ENCODE measurements at places on chromosomes 11 and 22.

DNA sequence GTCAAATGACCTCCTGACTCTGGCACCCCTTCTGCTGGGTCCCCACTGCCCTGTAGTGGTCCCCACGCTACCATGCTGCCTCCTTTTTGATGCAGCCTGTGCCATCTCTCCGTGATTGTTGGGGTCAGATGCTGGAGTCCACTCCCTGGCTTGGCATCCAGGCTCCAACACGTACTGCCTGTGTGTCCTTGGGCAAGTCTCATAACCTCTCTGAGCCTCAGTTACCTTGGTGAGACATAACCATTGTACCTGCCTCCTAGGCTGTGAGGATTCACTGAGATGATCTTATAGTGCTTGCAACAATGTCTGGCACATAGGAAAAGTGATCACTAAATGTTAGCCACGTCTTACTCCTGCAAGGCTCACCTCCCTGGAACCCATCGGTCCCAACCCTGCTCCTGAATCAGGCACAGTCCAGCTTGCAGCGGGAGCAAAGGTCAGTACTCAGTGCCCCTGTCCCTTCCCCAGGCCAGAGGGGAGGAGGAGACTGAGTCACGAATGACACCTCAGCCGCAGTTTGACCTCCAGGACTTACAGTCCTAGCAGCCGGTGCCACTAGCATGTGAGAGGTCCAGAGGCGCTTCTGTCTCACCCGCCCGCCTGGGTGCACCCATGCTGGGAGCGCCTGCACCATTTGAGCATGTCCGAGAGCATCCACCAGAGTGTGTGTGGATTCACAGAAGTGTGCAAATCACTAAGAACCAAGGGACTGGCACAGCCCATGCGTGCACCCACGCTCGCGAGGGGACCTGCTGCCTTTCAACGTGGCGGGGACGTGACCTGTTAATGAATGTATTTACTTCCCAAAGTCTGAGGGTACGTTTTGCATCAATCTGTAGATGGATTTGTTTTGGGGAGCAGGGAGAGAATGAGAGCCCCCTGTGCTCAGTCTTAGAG is 3.0 kb upstream of the APOA4 start:
- no peak for DNase-seq

GRCh38 chr11:3434976-3435375 is 56.0 kb upstream of the ZNF195 start:
- no peak for DNase-seq

- DNase-seq = peak; percentile 86
Measured at GRCh38 chr11:16603890-16604793, 134.3 kb upstream of the C11orf58 start.

- DNase-seq = no peak
Measured at GRCh38 chr11:30344085-30344484, 21.2 kb downstream of the ARL14EP start.

- DNase-seq = peak; percentile 91
Measured at GRCh38 chr11:47552566-47553405, at the start of gene CELF1. Gene CELF1 (minus strand): TSS chr11:47553132. CDS start chr11:47499523, 53,609 bp downstream.

DNA sequence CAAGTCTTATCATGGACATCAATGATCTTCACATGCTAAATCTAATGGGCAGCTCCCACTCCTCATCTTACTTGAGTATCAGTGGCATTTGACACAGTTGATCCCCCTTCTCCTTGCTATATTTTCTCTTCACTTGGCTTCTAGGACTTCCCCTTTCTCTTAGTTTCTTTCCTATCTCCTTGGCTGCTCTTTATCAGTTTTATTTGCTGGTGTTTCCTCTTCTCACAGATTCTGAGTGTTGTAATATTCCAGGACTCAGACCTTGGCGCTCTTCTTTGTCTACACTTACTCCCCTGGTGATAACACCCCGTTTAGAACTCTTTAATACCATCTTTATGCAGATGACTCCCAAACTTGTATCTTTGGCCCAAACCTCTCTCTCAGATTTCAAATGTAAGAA is 33.9 kb upstream of the RASSF10 start:
- DNase-seq = no peak

DNA sequence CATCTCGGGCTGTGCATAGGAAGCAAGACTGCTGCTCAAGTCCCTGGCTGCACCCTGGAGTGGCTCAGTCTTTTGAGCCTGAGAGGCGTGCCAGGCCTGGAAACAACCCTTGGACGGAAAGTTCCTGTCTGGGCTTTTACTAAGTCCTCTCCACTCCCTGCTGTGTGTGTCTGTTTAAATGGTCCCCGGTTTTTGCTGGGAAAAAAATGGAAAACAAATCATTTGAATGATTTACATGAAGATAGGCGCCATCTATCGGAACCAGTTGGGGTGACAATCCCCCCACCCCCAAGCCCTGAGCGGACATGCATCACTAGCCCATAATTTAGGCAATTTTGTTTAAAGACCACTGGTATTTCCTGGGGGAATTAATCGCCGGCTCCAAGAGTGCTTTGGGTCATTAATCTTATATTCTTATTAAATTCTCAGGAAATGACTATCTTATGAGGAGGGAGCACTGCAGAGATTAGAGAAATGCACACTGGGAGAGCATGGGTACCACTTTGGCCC is 2.7 kb upstream of the GAB2 start:
- peak; percentile 90 for DNase-seq

GRCh38 chr22:49884503-49885260 is 31.0 kb downstream of the ZBED4 start:
- no peak for DNase-seq

DNA sequence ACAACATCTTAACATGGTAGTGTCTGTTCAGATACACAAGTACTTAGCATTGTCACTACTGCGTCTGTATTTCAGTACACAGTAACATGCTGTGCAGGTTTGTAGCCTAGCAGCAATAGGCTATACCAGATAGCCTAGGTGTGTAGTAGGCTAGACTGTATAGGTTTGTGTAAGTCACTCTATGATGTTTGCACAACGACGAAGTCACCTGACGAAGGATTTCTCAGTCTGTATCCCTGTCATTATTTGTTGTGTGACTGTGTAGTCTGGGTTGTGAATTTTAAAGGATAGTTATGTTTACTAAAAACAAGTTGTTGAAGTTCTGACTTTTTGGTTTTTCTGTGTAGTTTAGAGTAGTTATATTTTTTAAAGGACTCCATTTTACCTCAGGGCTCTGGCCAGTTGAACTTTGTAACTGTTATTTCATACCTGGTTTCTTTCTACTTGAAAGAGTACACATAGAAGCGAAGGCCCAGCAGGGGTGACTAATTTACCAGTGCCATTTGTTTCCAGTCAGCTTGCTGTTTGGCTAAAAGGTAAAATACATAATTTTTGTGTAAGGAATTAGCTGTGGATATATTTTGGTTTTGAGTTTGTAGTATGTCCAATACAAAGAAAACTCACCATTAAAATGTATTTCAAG is 72.3 kb downstream of the PPP6R3 start:
- DNase-seq = no peak

DNA sequence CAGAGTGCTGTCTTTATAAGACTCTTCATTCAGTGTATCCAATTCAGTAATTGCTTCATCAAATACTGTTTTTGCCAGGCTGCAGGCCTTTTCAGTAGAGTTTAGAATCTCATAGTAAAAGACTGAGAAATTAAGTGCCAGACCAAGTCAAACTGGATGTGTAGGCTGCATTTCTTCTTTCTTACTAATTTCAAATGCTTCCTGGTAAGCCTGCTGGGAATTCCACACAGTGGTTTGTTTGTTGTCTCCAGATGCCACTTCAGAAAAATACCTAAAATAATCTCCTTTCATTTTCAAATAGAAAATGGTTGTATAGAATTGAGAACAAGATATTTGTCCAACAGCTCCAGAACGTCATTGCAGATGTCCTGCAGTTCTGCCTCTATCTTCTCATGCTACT is 34.7 kb downstream of the LDHAL6A start:
- no peak for DNase-seq

DNA sequence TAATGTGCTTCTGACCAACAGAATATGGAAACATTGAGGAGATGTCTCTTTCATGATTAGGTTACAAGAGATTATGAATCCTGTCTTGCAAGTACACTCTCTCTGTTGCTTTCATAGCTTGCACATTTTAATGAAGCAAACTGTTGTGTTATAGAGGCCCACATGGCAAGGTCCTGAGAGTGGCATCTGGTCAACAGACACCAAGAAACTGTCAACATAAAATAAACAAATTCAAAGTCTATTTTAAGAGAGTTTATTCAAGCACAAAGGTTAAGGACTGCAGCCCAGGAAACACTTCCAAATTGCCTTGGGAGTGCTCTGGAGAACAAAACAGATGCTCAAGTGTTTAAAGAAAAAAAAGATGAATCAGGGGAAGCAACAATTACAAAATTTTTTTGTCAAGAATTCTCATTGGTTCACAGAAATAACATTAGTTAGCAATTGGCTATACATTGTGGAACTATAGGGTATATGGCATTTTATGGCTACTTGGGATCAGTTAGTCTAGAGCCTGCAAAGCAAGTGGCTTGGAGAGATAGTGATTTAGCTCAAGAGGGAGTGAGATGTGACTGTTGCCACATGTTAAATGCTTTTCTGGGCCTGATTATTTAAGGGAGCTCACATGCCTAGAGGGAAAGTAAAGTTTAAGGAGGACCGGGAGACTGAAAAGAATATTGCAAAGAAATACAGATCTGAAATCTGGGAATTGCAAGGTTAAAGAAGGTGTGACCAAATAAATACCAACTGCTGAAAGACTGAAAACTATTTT is 54.6 kb downstream of the CTSC start:
- DNase-seq = no peak

DNA sequence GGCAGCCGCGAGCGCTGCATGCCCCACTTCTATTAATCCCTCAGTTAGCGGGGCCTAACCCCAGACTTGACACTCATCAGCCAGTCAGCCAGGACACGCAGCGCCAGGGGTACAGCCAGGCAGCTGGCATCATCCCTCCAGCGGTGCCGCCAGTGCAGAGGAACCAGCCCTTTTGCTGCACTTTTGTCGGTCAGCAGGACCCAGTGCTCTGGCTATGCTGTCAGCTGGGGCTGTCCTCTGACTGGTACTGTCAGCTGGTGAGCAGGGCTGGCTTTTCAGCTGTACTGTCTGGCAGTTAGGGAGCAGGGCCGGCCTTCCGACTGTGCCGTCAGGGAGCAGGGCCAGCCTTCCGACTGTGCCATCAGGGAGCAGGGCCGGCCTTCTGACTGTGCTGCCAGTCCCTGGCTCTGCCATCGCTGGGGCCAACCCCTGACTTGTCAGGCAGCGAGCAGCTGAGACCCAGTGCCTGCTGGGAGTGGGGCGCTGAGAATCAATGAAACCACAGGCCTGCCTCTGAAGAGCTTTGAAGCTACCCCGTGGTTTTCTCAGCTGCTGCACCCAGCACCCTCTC is 115.4 kb downstream of the KIAA1671 start:
- DNase-seq = peak; percentile 92

DNA sequence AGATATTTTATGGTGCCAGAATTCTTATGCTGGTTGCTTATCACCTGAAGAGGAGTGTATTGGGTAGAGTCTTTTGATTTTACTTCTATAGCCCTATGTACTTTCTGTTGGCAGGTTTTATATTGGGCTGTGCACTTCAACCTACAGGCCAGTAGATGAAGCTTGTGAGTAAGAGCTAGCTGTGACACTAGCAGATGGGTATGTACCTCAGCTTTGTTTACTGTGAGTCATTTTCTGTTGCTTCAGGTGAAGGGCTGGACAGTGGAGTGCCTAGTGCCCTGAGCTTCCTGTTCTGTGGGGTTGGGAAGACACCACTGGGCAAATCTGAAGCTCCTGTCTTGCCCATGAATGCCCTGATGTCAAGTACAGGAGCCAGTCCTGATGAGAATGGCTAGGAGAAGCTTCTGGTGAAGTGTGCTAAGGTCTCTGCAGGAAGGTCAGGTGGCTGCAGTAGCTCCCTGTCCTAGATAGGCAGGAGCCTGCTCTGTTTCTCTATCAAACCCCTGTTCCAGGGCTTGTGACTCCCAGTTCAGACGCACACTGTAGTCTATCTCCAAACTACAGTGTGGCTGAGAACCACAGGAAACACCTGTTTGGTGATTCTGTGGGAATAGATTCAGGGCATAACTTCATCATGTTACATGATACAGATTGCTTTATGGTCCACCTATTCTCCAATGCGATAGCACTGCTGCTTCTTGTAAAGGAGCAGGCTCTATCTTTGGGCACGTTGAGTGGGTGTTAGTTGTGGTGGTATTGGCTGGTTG is 755.7 kb downstream of the KCNA4 start:
- DNase-seq = no peak

- DNase-seq = no peak
Measured at GRCh38 chr22:32665676-32666075, 135.8 kb upstream of the TIMP3 start.

DNA sequence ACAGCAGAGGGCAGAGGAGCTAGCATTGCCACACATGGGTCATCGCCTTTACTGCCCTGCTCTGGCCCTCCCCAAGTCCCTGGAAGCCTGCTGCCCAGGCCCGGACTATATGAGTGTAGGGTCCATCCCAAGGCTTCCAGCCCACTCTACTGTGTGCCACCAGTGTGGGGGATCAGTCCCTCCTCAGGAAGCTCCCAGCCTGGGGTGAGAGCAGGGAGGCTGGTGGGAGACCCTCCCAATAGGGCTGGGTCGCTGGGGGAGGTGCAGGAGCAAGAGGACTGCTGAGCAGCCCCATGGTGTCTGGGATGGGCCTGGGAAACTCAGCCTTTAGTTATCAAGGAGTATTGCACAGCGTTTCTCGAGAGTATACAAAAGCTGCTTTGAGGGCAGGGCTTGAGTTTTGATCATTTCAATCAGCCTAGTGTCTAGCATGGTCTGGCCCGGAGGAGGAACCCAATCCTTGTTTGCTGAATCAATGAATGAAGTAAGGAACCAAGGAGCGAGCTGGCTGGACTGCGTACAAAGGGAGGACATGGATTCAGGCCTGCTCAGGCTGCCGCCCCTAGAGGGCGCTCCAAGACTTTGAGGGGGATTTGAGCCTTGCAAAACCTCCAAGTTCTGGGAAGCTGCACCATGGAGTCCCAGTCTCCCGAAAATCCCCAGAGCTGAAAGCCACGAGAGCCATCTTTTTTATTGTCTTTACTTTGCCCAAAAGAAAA is 89.0 kb upstream of the PARVA start:
- peak; percentile 88 for DNase-seq

DNA sequence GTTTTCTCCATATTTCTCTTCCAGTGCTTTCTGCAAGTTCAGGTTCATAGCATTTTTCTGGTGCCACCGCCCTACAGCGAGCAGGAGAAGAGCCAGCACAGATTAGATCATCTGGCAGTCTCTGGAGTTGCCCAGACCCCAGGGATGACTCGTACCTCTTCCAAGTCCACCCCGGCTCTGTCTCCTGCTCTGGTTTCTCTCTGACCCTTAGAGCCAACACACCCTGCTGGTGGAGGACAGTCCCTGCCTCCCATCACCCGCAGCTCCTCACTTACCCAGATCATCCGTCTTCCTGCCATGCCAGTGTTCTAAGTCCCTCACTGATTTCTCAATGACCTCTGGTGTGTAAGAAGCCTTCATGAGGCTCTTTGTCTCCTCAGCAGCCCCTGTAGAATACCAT is 28.0 kb downstream of the TST start:
- DNase-seq = no peak

DNA sequence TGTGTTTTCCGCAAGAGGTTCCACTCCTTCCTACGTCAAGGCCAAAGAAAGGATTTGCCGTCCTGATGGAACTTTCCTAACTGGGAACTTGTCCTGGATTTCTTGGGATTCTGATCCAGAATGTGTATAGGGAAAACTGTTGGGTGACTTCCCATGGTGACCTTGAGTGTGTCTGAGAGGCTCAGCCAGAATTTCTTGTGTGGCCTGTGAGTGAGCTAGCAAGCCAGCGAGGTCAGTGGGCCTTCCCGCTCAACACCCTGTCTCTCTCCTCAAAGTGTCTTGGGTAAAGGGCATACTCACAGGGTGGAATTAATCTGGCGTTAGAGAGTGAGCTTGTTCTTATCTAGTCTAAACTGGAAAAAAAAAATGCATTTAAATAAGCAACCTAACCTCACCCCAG is 20.4 kb downstream of the ZNRF3 start:
- DNase-seq = no peak

- DNase-seq = no peak
Measured at GRCh38 chr11:2328656-2329354, 27.0 kb downstream of the TSPAN32 start.
